Vagina (tissue), 2 donors: ENCODE measurements at places on chromosomes 4 and X. TPM values are rescaled to one million over a fixed set of nuclear protein-coding genes. Genes with fewer than 3 reads are reported as not detected.

Gene SLITRK4
- 3.2 TPM for total RNA-seq

Gene NDST4
- total RNA-seq = not detected

Gene MAGED2
- total RNA-seq = 116 TPM

Gene MRFAP1
- 166 TPM for total RNA-seq

Gene ASB9
- total RNA-seq = 2.0 TPM

Gene PPARGC1A
- total RNA-seq = 1.2 TPM

Gene DCX
- not detected for total RNA-seq

DNA sequence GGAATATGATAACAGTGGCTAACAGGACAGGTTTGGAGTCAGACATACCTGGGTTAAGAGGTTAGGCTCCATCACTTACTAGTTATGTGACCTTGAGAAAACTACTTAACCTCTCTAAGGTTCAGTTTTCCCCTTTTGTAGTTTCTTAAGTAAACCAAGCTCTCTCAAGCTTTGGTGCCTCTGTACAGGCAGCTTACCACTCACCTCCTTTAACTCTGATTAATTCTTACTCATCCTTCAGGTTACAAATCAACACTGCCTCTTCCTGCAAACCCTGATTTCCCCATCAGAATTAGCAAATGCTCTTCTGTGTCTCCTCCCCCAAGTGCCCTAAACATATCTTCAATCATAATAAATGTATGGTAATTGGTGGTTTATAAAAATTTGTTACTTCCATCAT is 3.5 kb upstream of the SERTM2 start:
- DNase-seq = no peak

DNA sequence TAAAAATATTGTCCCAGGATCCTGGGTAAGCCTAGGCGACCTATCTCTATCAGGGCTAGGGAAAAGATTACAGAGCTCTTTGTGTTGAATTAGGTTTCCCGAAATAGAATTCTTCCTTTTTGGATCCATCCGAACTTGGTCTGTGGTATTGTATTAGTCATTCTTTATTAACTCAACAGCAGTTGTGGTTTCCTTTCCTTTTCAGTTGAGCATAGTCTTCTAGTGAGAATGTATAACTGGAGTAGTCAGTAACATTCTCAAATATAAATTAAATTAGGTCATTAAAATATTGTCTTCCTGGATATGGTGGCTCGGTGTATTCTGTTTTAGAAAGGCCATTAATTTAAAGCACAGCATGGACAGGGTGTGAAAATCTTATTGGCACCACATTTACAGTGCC is 520.4 kb downstream of the NLGN4X start:
- no peak for DNase-seq

GRCh38 chrX:110796407-110796697 is 735 bp upstream of the CHRDL1 start:
- no peak for DNase-seq

GRCh38 chr4:119659576-119659975 is 31.0 kb upstream of the PDE5A start:
- no peak for DNase-seq

GRCh38 chr4:118823471-118823870 is 12.5 kb downstream of the SEC24D start:
- DNase-seq = no peak

GRCh38 chrX:13085526-13085925 is 41.1 kb upstream of the FAM9C start:
- no peak for DNase-seq

GRCh38 chrX:151753313-151754046 is 18.9 kb downstream of the CNGA2 start:
- DNase-seq = no peak

- DNase-seq = peak; percentile 91
Observed at GRCh38 chr4:4969298-4969697, 50.0 kb downstream of the CYTL1 start.

- no peak for DNase-seq
Observed at GRCh38 chr4:118865091-118865708, 23.5 kb upstream of the SYNPO2 start.

GRCh38 chr4:180336494-180337090 is 1906.6 kb upstream of the TENM3 start:
- no peak for DNase-seq

DNA sequence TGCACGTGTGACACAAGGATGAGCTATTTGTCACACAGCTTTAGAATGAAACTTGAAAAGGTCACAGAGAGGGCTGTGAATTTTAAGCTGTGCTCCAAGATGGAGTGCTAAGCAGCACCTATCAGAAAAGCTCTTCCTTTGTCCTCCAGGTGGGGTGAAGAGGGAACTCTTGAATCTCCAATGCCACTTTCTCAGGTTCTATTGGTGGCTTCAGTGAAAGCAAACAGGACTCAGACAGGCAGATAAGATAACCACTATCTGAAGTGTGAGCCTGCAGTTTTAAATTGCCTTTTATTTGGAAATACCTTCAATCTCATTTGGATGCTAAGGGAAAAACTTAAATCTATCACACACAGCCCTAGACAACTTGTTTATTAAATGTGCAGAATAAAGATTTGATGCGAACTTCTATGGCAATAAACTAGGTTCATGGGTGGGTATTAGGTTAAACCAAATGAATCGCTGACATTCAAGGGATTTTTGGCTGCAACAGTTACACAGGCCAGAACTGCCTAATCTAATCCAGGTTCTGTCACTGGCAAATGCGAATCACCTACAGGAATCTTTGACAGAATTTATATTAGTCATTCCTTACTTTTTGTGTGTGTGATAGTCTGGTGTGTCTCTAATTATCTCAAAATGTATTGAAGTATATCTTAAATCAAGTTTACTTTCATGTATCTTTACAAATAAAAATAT is 13.6 kb upstream of the PDGFRA start:
- DNase-seq = no peak

DNA sequence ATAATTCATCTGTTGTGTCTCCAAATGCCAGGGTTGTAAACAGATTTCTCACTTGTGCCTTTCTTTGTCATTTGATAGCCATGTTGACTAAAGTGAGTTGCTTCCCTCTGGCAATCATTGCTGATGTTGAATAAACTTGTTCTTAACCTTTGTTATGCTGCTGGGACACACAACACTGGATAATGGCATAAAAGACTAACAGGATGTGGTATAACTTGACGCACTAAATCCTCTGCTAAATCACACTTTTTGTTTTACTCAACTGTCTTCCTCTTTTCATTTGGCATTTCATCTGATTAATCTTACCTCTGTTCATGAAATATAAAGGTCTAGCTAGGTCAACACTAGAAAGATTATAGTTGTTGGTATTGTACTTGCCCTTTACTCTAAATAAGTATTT is 17.6 kb upstream of the CXCL5 start:
- no peak for DNase-seq

GRCh38 chrX:28126886-28127285 is 145.6 kb upstream of the DCAF8L1 start:
- DNase-seq = no peak

DNA sequence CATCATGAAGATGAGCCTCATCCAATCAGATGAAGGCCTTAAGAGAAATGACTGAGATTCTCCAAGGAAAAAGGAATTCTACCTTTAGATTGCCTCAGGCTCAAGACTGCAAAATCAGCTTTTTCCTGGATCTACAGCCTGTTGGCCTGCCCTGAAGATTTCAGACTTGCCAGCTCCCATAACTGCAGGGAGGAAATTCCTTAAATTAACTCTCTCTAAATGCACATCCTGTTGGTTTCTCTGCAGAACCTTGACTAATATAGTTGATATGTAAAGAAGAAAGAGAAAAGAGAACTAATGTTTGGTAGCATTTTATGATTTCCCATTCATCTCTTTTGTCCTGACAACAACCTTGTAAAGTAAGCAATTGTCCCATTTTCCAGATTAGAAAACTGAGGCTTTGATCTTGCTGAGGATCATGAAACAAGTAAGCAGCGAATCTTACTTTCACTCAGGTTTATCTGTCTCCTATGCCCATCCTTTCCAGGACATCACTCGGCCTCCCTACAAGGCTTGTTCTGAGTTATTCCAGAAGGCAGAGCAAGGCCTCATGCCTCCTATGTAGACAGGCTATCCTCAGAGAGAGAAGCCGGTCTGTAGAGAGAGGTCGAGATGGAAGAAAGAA is 115.0 kb upstream of the LDB2 start:
- no peak for DNase-seq

GRCh38 chrX:11890836-11891514 is 132.9 kb downstream of the MSL3 start:
- no peak for DNase-seq
